ENCODE measurements at places on chromosomes 13 and 19.
A peak's percentile ranks its signal among the peaks of the same experiment; 100 is the strongest.

GRCh38 chr19:50232600-50232999 is 29.2 kb downstream of the MYH14 start:
- DNase-seq, result no peak

DNA sequence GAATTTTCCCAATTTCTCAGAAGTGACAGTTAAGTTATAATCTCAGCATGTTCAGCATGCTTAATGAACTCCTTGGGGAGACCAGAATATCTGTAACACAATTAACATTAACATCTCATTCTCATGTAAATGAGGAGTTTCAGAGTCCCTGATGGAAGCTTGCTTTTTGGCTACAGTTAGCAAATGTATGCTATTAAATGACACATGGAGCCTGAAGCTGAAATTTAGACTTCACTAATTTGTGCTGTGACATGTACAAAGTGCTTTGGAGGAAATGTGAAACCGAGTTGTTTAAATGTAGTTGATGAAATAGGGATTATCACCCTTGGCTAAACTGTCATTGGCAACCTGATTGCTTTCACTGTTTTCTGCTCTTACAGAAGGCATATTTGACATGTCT is 2265.1 kb upstream of the PCDH20 start:
- no peak for DNase-seq

DNA sequence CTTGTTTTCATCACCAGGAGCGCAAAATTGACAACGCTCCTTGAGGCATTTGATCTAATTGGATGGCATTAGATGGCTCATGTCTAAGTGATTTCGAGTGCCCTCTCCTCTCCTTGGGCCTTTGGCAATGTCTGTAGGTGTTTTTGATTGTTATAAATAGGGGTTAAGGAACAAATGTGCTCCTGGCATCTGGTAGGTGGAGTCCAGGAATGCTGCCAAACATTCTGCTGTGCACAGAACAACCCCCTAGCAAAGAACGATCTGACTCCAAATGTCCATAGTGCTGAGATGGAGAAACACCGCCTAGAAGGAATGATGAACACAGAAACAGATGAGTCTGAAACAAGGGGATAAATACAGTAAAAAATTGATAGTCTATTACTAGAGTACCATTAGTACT is 68.0 kb upstream of the C1QTNF9B start:
- DNase-seq, result no peak

- no peak for DNase-seq
Observed at GRCh38 chr19:54434873-54435214, 14.2 kb upstream of the LENG8 start.

DNA sequence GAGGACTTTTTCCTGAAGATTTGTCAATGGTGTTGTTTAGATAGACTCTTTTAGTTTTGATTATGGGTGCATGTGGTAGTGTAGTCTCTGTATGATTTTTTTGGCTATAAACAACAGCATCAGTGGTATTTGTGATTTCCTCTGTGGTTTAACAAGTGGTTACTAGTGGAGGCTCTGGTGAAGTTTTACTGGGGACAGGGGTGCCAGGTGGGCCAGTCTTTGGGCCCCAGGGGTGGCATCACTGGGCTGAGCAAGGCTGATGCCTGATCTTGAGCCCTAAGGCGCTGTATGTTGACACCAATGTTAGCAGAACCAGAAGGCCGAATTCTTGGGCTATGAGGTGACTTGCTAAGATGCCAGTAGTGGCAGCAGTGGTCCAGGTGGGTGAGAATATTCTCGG is 811.4 kb downstream of the DACH1 start:
- DNase-seq, result no peak

DNA sequence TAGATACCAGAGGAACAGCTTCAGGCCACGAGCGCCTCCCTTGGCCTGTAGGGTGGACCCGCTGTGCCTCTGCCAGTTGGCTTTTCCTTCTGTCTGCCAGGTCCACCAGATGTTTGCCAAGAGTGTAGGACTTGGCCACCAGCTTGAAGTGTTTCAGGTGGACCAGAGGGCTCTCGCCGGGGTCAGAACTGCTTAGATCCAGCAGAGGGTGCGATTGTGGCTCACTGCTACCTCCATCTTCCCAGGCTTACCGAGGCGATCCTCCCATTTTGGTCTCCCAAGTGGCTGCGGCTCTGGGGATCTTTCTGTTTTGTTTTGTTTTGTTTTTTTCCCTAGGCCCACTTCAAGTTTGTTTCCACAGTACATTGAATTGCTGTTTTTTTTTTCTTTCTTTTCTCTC is 23.0 kb upstream of the ZNF730 start:
- no peak for DNase-seq

DNA sequence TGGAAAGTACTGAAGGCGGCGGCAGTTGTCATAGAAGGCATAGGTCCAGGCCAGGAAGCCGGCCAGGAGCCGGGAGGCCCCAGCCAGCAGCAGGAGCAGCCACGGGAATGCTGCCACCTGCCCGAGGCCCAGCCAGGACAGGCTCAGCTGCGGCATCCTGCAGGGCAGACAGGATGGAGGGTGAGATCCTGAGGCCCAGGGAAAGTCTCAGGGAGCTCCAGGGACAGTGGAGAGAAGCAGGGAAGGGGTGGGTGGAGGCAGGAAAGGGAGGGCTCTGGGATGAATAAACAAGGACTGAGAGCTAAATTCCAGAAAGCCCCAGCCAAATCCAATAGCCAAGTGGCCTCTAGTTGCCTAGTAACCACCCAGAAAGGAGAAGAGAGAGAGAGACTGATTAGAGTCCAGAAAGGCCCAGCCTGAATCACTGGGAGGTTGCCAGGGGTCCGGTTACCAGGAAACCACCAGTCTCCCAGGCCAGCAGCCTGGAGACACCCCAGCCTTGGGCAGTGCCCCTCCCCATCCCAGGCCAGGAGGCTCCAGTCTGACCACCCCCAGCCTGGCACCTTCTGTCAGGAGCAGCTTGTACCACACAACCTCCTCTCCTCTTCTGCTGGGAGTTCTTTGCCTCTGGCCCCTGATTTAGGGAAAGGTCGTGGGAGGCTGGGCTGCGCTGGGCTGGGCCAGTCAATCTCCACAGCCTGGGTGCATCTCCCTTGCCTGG is 7.5 kb upstream of the OR10H5 start:
- no peak for DNase-seq

GRCh38 chr13:32881074-32881776 is 135.0 kb upstream of the KL start:
- no peak for DNase-seq

DNA sequence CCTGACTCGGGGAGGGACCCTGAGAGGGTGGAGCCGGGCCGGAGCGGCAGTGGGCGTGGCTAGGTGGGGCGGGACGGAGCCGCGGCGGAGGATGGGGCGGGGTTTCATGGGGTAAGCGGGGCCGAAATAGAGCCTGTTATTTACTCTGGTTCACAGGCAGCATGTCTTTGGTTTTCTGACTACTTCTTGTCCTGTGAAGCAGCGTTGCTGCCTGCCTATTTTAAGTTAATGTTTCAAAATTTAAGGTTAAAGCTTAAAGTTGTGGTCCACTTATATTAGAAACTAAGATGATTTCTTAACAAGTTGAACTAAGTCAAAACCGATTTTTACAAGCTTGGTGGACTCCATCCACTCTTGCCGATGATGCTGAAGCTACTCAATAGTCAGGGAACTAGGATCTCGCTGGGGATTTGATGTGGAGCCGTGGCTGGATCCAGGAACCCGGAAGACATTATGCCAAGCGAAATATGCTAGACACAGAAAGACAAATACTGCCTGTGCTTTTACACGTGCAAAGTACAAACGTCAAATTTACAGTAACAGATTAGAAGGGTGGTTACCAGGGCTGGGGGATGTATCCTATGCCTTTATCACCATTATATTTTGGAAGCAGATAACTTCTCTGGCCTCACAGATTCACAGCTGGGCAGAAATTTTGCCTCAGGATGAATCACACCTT is 433 bp upstream of the ZNF616 start:
- DNase-seq, result peak; percentile 97

- no peak for DNase-seq
Observed at GRCh38 chr13:25625414-25625813, 253.6 kb downstream of the ATP8A2 start.

DNA sequence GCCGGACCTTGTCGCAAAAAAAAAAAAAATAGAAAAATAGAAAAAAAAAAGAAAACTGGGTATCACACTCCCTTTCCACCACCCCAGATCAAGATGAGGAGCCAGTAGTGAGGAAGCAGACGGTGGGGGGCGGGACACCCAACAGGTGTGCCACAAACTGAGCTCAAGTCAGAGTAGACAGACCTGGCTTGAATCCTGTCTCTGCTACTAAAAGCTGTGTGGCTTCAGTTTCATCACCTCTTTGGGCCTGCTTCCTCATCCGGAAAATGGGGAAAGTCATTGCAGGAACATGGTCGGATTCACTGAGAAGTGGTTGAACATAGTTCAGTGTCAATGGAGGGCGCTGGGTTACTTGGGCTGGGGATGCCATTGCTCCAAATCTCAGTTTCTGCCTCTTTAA is 2.9 kb downstream of the HIF3A start:
- DNase-seq, result no peak

GRCh38 chr13:83340170-83340569 is 542.1 kb downstream of the SLITRK1 start:
- no peak for DNase-seq

DNA sequence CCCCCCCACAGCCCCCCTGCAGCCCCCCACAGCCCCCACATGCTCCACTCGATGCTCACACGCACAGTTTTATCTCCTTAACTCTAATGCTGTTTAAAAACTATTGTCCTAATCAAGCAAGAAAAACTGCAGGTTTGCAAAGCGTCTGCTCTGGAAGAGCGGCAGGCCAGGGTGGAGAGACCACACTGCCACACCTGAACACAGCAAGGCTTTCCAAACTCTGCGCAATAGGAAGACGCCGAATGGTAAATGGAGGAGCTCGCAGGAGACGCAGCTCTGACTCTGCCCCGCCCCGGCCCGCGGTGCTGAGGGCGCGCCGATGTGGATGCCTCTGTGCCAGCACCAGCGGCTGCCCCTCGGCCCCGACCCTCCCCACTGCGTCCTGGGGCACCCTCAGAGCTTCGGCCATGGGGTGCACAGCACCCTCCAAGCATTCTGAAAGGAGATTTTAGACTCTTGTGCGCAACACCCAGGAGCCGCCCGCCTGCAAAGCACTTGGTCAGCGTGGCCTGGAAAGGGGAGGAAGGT is 32.4 kb downstream of the RASA3 start:
- no peak for DNase-seq

DNA sequence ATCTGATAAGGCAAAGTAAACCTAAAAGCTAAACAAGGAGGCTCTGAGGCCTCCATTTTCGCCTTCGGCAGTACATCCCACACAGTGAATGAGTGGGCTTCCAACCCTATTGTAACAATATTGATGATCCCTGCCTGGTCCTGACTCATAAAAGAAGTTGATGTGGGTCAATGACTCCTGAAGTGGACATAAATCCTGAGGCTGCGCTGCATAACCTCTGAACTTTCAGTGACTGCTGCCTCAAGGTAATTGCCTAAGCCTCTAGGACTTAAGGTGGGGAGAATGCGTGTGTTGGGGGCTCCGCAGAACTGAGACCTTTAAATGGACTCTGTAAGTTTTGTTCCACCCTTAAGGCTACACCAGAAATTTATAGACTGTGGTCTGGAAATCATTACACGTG is 42.6 kb downstream of the SIAH3 start:
- DNase-seq, result no peak

- no peak for DNase-seq
Observed at GRCh38 chr13:30844548-30845296, 61.3 kb upstream of the MEDAG start.

GRCh38 chr19:31717269-31717923 is 368.2 kb upstream of the TSHZ3 start:
- no peak for DNase-seq

GRCh38 chr19:55086730-55087541 is 11.3 kb downstream of the EPS8L1 start:
- DNase-seq, result peak; percentile 25

DNA sequence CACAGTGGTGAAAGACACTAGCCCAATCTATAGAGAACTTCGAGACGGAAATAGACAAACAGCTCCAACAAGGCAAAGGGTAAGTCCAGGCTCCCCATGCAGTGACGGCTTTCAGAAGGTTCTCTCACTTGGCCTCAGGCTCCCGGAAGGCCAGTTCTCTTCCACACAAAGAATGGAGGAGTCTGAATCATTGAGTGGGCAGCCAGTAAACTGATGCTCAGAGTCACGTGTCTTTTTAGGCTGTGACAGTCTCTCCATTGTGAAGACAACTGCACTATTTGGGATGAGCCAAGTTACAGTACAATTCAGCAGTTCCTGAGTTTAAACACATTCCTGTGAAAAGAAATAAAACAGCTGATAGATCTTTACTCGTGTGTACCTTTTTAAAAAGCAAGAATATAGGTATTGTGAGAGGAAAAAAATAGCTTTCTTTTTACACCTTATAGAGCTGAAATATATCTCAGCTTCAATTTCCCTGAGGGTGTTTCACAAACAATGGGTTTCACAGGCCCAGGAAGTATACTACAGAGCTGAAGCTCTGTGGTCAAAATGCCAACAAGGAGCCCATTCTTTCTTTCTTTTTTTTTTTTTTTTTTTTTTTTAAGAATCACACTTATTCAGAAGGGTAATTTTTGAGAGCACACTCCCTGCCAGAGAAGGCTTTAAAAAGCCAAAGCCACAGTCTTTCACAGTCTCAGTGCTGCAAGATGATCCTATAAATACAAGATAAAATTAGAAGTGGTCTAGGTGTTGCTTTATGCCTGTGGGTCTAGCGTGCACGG is 135.1 kb downstream of the FREM2 start:
- DNase-seq, result no peak

- no peak for DNase-seq
Observed at GRCh38 chr19:46147166-46147740, 785 bp upstream of the IGFL2 start.

DNA sequence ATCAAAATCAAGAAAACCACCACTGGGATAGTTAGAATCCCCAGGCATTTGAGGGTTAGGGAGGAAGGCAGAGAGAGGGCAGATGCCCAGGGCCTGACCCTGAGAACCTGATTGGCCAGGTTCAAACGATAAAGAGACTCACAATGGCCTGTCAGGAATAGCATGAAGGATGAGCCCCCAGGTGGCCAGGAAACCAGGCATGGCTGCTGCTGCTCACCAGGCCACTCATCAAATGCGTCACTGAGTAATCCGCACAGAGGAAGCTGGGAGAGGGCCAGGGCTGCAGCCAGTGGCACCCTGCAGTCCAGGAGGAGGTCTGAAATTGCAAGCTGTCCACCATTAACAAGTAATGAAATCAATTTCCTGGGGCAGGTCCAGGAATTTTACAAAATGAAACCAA is 111.3 kb downstream of the KATNAL1 start:
- no peak for DNase-seq

- DNase-seq, result no peak
Observed at GRCh38 chr19:1085676-1086442, 9.3 kb downstream of the POLR2E start.

DNA sequence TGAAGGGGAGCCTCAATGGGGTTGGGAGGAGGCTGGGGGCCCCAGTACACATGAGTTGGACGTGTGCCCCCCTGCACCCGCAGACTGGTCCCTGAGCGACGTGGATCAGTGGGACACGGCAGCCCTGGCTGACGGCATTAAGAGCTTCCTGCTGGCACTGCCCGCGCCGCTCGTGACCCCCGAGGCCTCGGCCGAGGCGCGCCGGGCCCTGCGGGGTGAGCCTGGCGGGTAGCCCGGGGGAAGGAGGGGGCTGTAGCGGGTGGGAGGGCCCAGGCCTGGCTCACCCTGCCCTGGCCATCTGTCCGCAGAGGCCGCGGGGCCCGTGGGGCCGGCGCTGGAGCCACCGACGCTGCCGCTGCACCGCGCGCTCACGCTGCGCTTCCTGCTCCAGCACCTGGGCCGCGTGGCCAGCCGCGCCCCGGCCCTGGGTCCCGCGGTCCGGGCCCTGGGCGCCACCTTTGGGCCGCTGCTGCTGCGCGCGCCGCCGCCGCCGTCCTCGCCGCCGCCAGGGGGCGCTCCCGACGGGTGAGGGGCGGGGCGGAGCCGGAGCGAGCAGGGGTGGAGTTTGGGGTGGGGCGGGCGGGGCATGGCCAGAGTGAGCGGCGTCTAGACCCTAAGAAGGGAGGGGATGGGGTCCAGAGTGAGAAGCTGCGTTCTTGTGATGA is 8.1 kb downstream of the PIK3R2 start:
- peak; percentile 68 for DNase-seq

Measured in stimulated activated CD8-positive, alpha-beta memory T cell treated with anti-CD3 and anti-CD28 coated beads, Interleukin-2, amount 100 ng/mL, for 1 hour (primary cell).